ENCODE measurements at places on chromosomes 7 and 10.

DNA sequence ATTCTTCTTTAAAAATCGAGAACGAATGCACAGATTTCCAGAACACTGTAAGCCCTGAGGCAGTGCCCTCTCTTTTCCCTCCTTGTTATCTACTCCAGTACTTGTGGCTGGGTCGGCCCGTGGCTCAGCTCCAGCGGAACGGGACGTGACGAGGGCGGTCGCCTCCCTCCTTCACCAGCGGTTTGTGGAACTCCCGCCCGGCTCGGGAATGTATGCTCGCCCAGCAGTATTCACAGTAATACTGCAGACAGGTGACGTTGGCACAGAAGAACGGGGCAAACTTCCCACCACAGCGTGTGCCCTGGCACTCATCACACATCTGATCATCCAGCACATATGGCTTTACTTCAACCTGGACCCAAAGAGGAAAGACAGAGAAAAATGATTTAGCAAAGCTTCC lies 128.5 kb downstream of the BTAF1 start:
- DNase-seq: no peak

- DNase-seq: no peak
Observed at GRCh38 chr10:37654466-37654865, 202.9 kb downstream of the ZNF248 start.

GRCh38 chr7:1542329-1542728 lies 11.8 kb downstream of the MAFK start:
- no peak for DNase-seq

DNA sequence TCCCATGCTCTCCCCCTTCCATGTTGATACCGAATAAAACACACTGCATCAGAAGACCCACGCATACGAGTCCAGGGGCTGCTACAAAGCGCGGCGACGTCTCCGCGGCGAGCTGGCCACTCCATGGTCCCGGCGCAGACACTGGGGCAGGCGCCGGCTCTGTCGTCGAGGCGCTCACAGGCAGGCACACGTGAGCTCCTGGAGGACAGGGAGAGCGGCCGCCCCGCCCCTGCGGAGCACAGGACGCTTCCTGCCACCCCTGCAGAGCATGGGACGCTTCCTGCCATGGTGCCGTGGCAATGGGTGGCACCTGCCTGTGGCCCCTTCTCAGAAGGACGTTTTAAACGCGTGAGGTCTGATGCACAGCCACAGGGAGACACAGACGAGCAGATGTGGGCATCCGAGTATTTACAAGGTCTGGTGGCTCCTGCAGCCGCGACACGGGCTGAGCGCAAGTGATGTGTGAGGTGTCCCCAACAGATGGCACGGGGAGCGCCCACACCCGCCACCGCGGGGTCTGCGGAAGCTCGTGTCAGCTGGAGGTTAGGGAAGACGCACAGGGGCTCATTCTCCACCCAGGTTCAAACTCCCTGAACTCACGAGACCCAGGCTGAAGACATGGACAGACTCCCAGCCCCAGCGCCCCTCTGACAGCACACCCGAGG lies 21.4 kb upstream of the GPR146 start:
- no peak for DNase-seq

DNA sequence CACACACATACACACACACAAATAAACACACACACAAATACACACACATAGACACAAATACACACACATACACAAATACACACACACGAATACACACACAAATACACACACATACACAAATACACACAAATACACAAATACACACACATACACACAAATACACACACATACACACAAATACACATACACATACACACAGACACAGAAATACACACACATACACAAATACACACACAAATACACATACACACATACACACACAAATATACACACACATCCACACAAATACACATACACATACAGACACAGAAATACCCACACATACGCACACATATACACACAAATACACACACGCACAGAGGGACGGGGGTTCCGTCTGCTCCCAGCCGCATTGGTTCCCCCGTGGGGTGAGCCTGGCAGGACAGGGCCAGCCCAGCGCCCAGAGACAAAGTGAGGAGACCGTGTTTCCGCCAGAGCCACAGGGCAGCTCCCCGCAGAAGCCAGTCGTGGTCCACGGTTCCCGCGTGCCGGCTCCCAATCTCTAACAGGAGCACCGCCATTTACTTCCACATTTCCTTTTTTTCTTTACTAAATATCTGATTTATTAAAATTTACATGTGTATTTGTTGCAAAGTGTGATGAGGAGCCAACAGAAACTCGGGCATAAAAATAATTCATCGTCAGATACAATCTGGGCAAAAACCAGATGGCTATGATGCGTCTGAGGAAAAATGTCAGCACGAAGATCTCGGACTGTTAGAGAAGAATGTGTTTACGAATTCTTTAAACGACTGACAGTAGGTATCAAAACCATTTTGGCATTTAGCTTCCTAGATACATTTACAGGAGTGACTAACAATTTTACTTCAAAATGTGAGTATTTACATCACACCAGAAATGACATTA lies 3.1 kb upstream of the KNDC1 start:
- no peak for DNase-seq

DNA sequence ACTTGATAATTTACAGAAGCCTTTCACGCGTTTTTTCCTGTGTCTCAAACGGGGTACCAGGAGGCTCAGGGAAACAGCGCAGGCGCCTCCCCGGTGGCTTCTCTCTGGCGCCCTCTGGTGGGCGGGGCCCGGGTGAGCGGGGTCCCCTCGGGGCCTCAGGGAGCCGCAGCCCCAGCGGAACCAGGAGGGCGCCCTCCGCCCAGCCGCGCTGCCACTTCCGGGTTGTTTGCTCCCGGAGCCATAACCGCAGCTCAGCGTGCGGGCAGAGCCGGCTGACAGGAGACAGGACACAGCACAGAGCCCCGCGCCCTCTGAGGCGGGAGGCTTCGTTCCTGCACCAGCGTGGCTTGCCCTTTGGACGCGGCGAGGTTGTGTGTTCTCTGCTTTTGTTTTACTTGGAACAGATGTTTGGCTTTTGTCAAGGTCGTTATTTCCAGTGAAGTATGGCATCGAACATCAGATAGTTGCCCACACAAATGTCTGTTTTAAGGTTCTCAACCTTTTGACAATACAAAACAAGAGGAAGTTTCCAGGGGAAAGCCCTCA lies 6.9 kb upstream of the CYP2E1 start:
- DNase-seq: peak; percentile 94

- DNase-seq: no peak
Observed at GRCh38 chr7:98294798-98295382, 13.4 kb downstream of the BRI3 start.

DNA sequence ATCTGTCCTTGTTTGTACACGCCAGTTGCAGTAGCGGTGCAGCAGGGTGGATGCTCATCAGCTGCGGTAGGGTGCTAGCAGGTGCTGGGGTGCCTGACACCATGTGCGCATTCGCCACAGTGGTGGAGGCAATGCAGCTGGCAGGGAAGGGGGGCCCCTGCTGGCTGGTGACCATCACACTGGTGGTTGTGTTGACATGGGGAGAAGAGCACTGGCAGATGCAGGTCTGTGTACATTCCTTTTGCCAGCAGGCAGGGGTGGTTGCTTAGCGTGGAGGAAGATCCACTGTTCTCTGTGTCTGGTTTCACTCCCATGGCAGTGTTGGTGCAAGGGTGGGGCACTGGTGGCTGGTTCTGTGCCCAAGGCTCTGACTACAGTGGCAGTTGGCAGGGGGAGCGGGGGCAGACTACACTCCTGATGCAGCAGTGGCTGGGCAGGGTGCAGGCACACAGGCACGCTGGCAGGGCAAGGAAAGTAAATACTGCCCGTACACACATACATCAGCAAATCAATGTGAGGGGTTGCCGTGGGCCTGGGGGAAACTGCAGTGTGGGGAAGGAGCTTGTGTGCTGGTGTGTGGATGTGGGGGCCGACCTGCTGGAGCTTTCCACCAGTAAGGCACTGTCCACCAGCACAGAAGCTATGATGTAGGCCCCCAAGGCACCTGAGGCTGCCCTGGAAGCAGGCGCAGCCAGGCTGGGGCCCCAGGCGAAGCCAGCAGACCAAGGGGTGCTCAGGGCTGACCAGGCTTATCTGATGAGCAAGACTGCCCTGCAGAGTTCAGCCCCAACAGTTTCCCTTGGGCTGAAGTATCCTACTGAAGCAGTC lies 87.2 kb upstream of the UNC5B start:
- DNase-seq: no peak

- no peak for DNase-seq
Observed at GRCh38 chr7:28121496-28121895, 59.1 kb downstream of the JAZF1 start.

- no peak for DNase-seq
Observed at GRCh38 chr7:117296066-117296465, 26.8 kb downstream of the WNT2 start.

GRCh38 chr10:112389271-112389822 lies 15.4 kb downstream of the ACSL5 start:
- peak; percentile 22 for DNase-seq

GRCh38 chr7:156549636-156550035 lies 90.9 kb upstream of the RNF32 start:
- DNase-seq: no peak

- DNase-seq: no peak
Observed at GRCh38 chr7:145293228-145293701, 457.4 kb upstream of the TPK1 start.

DNA sequence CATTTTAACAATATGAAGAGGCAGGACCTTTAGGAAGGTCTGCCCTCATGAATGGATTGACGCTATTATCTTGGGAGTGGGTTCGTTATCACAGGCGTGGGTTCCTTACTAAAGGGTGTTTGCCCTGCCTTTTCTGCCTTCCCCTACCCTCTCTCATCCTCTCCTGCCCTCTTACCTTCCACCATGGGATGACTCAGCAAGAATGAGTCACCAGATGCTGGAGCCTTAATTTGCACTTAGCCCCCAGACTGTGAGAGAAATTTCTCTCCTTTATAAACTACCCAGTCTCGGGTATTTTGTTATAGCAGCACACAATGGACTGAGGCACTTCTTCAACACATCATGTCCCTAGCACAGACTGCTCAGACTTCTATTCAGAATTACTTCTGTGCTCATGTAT lies 31.4 kb upstream of the ZNF32 start:
- DNase-seq: no peak

GRCh38 chr10:77201135-77202106 lies 436.2 kb downstream of the KCNMA1 start:
- DNase-seq: no peak

GRCh38 chr10:74842301-74842954 lies 16.0 kb downstream of the KAT6B start:
- DNase-seq: no peak

GRCh38 chr7:138907201-138907847 lies 73.9 kb downstream of the KIAA1549 start:
- no peak for DNase-seq

- DNase-seq: no peak
Observed at GRCh38 chr10:78763651-78764395, 304.9 kb upstream of the ZMIZ1 start.

DNA sequence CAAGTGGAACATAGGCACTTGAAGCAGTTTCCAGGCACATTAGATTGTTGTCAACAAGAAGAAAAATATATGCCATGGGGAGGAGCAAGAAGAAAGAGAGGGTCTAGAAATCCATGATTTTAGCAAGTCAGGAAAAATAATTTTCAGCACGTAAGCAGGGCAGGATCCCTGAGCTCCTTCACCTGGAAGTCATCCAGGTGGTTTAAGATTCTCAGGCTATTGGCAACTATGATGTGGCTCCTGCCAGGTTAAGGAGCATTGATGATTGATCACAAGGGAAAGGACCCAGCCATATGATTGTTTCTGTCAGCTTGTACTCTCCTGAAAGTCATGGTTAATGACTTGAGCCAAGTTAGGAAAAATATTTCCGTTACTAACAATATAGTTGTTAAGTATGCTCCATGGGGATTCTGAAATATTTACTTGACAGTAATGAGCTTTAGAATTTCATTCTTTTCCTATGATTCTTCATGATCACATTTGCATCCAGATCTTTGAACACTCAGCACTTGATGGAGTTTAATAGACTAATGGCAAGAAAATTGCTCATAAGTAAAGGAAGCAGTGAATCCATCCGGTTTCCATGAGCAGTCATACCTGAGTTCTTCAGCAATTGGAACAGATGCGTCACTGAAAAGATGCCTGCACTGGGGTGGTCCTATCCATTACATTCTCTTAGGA lies 209.1 kb downstream of the BICC1 start:
- no peak for DNase-seq

- DNase-seq: no peak
Observed at GRCh38 chr10:103433858-103434257, 18.3 kb downstream of the CALHM2 start.

DNA sequence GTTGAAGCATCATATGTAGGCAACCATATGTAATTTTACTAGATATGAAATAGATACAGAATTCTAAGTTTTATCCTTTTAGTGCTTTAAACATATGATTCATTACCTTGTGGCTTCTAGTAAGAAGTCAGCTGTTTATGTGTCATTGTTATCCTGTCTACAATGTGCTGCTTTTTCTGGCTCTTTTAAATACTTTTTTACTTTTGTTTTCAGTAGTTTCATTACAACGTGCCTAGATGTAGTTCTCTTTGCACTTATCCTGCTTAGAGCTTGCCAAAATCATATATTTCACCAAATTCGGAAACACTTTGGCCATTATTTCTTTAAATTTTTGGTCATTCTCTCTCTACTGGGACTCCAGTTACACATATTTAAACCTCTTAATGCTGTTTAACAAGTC lies 26.4 kb downstream of the YAE1 start:
- no peak for DNase-seq

DNA sequence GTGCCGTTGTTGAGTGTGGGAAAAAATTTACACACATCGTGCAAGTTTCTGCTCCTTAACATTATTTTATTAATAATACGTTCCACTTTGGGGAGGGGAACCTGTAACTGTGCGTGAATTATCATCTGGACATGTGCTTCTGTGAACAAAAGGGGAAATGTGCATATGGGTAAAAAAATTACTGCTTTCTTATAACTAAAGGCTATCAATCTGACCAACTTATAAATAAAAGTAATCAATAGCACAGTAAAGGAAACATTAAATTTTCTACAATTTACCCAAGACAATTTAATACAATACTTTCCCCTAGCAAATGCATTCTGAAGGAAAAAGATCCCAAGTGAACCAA lies 4.5 kb downstream of the TWIST1 start:
- no peak for DNase-seq

DNA sequence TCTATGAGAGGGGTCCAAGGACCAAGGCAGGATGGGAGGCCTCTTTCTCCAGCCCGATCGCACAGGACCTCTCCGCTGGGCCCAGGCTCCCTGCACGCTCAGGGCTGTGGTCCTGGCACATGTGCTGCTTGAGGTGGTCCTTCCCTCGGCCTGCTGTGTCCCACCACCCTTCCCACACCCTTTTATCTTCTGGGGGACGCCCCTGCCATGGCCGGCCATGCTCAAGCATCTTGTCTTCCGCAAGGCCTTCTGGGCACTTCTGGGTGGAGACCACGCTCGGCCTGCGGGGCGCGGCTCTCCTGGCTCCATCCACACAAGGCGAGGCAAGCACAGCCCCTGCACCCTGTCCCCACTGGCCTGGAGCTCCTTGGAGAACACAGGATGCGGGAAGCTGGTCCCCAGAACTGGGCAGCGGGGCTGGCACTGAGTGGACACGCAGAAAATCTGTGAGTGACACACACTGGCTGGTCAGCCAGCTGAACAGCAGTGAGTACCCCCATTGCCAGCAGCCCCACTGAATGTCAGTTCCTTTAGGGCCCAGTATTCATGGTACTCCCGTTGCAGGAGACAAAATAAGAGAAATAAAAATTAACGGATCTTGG lies 115.9 kb downstream of the TCERG1L start:
- DNase-seq: no peak

- no peak for DNase-seq
Observed at GRCh38 chr10:52313256-52313932, 687 bp upstream of the DKK1 start.

GRCh38 chr7:101618916-101619315 lies 10.2 kb downstream of the MYL10 start:
- no peak for DNase-seq

- peak; percentile 35 for DNase-seq
Observed at GRCh38 chr10:68348265-68348741, 15.6 kb upstream of the PBLD start.
